ENCODE measurements at places on chromosomes 16 and 17.
A peak's percentile ranks its signal among the peaks of the same experiment; 100 is the strongest.

GRCh38 chr17:81251709-81252301, 12.7 kb downstream of the NDUFAF8 start:
- DNase-seq: no peak

DNA sequence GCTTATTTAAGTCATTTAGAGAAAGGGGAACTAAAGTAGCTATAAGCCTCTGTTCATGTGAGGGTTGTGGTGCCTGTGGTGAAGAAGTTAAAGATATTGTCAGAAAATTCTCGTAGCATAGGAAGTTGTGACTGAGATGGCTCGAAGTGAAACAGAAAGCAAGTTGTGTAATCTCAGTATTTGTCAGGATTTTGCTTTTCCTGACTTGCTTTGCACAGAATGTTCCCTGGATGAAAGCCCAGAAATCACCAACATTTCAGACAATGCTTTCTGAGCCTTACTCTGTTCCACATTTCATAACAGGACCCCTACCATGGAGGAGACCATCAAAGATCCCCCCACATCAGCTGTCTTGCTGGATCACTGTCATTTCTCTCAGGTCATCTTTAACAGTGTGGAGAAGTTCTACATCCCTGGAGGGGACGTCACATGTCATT, 10.6 kb downstream of the CALCOCO2 start:
- DNase-seq: peak; percentile 67

- DNase-seq: no peak
Measured at GRCh38 chr17:39090908-39091665, 60.4 kb downstream of the PLXDC1 start.

- DNase-seq: no peak
Measured at GRCh38 chr16:68898026-68898425, 54.7 kb downstream of the TANGO6 start.

GRCh38 chr16:29148867-29149272, 164.0 kb downstream of the LAT start:
- no peak for DNase-seq

GRCh38 chr17:52027620-52028295, 130.8 kb downstream of the CA10 start:
- DNase-seq: no peak

GRCh38 chr17:30336369-30337171, 2.7 kb upstream of the TMIGD1 start:
- no peak for DNase-seq

DNA sequence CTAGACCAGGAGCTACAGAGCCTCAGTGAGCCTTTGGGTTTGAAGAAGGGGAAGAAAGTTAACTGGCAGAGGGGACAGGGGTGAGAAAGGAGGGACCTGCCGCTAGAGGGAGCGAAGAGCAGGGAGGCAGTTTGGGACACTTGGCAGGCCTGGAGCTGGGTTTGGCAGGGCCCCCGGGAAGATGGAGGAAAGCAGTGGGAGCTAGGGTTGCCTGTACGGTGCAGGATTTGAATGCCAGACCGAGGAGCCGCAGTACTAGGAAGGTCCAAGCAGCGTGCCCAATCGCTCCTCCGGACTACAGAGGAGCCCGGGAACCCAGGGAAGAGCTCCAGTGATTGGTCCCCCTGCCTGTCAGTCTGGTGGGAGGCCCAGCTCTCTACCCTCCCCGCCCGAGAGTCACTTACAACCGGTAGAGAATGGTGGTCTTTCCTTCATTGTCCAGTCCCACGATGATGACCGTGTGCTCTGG, 1.3 kb downstream of the ARL5C start:
- peak; percentile 69 for DNase-seq

GRCh38 chr17:3903881-3904290, 11.0 kb upstream of the CAMKK1 start:
- DNase-seq: no peak

DNA sequence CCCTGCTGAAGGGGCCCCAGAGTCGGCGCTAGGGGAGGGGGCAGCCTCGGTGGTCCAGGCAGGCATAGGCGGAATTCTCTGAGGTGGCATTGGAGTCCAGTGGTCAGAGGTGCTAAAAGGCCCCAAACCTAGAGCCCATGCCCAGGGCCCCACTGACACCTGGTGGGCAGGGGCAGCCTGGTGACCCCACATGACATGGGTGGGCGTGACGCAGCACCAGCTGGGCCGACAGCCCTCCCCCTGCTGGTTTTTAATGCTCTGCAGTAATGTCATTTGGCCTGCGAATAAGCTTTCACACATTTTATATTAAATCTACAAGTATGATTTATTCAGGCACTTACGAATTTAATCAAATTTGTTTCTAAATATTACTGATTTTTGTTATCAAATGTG, 2.1 kb upstream of the RNPS1 start:
- no peak for DNase-seq

GRCh38 chr17:44012874-44013273, 1.9 kb downstream of the TMEM101 start:
- no peak for DNase-seq

- no peak for DNase-seq
Measured at GRCh38 chr16:4536391-4537106, 2.0 kb downstream of the CDIP1 start.

- DNase-seq: no peak
Measured at GRCh38 chr17:40086150-40087044, 14.0 kb downstream of the NR1D1 start.

DNA sequence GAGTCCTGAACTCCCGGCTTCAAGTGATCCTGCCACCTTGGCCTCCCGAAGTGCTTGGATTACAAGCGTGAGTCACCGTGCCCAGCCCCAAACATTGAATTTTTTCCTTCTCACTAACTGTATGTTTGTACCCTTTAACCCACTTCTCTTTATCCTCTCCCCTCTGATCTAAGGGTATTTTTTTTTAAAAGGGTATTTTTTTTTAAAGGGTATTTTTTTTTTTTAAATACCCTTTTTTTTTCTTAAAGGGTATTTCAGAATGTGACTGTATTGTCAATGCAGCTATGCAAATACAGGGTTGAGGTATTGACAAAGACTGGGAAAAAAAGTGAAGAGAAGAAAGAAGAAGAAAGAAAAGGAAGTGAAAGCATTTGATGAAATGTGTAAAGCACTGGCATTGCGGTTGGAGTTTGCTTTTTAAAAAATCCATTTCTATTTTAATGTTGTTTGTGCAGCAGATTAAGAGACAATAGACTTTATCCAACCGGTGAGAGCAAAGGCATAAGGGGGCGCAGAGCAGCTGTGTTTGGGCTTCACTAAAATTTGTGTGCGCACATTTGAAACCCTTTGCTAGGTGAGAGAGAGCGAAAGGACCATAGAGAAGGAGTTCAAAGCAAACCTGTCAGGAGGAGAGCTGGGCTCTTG, 42.4 kb downstream of the SYT17 start:
- peak; percentile 15 for DNase-seq

DNA sequence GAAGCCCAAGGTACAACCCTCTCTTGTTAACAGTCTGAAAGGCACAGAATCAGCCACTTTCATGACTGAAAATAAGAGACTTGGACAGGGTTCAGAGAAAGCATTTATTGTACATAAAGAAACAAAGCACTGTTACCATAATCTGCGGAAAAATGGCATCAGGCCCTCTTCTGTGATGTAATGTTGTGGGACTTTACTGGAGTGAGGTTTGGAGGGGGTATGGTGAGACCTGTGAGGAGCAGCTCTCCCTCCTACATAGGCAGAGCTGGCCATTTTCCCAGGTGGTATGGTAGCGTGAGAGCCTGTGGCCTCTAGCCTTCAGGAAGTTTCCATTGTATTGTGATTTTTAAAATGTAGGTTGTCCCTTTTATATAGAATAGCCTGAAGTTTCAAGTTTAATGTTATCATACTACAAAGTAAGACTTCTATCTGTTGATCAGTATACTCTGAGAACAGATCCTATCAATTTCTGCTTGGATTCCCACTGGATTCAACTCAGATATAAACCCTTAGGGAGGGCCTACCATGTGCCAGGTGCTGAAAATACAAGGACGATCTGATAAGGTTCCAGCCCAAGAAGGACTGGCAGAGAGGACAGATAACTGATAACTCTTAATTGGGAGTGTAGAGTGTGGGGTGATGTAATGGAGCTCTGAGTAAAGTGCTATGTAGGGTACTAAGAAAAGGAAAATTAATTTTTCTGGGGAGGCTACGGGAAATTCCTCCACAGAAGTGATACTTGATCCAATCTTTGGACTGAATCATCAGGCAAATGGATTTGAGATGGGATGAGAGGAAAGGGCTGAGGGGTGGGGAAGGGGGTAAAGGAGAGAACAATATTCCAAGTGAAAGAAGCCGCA, 4.1 kb upstream of the YPEL2 start:
- no peak for DNase-seq

- DNase-seq: peak; percentile 78
Measured at GRCh38 chr16:57284209-57284951, at the start of gene PLLP. Gene PLLP, minus strand, starts transcription at chr16:57284672. Its CDS starts 132 bp downstream, at chr16:57284540.

DNA sequence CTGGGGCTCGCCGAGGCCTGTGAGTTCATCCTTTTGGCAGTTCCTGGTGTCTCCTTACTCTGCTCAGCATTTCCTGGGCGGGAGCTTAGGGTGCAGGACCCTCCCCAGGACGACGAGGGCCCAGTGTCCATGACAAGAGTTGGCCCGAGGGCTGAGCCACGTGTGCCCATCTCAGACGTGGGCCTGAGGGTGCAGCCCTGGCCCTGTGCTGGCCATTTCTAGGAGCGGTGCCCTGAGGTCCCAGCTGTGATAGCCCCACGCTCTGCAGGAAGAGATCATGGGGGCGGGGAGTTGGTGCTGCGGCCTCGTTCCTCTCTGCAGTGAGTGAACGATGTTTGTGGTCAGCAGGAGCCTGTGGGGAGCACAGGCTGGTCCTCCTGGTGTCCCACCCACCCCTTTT, 6.0 kb upstream of the MC1R start:
- no peak for DNase-seq

DNA sequence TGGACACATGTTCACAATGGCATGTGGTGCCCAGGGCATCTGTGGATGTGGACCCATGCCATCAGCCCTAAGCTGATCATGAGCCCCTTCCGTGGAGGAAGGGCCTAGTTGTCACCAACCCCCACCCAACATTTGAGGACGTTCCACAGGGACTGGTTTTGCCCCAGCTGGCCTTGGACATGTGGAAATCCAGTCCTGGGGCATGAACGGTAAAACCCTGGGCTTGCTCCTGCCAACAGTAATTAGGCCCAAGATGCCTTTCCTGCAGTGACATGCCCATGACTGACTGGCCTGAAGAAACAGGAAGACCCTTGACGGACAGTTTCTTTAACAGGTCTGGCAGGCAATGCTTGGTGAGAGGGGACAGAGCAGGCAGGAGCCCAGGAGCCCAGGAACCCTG, 7.7 kb downstream of the TNS4 start:
- no peak for DNase-seq

DNA sequence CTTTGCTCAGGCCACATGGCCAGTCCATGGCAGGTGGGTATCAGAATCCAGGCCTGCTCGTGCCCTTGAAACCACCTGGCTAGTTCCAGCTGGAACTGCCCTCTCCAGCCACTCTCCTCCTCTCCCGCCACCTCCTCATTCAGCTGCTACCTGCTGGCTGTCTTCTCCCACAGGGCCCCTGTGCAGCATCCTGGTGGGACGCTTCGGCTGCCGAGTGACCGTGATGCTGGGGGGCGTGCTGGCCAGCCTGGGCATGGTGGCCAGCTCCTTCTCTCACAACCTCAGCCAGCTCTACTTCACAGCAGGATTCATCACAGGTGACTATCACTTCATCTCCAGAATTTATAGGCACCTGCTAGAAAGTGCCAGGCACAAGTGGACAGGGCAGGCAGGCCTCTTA, 10.1 kb downstream of the SLC16A5 start:
- DNase-seq: no peak

- no peak for DNase-seq
Measured at GRCh38 chr17:37318931-37319594, 56.7 kb upstream of the C17orf78 start.

- no peak for DNase-seq
Measured at GRCh38 chr16:57814896-57815295, 12.6 kb upstream of the KIFC3 start.

DNA sequence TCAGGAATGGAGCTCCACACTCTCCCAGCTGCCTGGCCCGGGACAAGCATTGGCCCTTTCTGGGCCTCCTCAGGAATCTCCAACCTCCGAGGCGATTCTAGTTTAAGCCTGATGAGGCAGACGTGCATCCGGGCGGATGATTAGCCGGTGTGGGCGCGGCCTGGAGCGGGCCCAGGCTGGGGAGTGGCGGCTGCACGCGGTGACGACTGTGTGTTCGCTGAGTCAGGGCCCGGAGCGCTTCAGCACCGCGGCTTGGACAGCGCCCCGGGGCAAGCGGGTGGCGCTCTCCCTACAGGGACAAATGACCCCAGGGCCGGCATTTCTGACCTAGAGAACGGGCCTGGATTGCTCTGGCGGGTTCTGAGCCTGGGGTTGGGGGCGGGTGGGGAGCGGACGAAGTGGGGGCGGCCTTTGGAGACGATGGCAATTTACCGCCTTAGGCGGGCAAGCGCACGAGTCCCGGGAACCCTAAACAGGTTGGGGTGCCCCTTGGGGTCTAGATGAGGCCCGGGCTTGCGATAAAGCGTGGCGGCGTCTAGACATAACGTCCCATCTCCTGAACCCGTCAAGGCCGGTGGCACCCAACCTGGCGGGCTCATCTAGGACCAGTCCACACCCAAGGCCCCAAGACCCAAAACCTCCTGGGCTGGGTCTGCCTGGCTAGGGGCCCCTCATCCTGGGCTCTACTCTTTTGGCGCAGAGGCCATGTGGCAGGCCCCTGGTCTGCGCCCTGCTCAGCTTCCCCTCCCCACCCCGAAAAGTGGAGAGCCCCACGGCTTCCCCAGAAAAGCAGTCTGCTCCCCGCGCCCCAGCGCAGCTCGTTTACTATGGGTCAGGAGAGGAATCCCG, 22.3 kb upstream of the ZNHIT3 start:
- no peak for DNase-seq

GRCh38 chr17:64240741-64241347, 22.2 kb downstream of the TEX2 start:
- DNase-seq: peak; percentile 41

GRCh38 chr16:57648125-57648524, 19.7 kb downstream of the ADGRG1 start:
- DNase-seq: no peak

DNA sequence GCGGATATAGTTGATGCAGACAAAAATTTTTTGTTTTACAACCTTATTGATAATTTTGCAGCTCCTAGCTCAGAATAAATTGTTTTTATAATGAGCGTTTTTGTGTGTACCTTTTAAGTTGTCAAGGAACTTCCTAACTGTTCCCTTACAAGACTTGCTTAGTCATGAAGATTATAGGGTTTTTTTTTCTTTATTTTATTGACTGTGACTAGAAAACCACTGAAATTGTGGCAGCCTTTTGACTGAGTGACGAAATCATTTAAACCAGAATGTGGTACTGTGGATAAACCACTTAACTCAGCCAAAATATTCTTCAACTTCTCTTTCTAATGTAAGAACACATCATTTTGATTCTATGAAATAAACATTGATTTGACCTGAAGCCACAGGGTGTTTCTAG, 40.8 kb upstream of the VPS4A start:
- no peak for DNase-seq

- no peak for DNase-seq
Measured at GRCh38 chr16:2979669-2980226, 498 bp downstream of the PKMYT1 start.

DNA sequence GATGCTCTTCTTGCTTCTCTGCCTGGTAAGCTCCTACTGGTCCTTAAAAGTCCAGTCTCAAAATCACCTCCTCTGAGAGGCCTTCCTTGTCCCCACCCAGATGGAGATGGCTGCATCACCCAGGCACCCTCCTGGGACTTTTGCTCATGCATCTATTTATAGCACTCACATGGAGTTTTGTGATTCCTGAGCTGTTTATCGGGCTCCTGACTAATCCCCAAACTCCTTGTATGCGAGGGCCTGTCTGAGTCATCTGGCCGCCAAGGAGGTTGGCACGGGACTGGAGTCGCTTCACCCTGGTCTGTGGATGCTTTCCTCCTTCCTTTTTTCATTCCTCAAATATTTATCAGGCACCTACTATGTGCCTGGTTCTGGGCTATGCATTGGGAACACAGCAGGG, 2.3 kb upstream of the MAP2K3 start:
- no peak for DNase-seq

GRCh38 chr16:72164691-72165090, 7.3 kb downstream of the PMFBP1 start:
- DNase-seq: no peak
